Left renal cortex interstitium (tissue), 4 donors: ENCODE measurements at places on chromosomes 12 and 14. TPM values are rescaled to one million over a fixed set of nuclear protein-coding genes. Genes with fewer than 3 reads are reported as not detected.

Gene PPFIA2
- 7.2 TPM for polyA plus RNA-seq

DNA sequence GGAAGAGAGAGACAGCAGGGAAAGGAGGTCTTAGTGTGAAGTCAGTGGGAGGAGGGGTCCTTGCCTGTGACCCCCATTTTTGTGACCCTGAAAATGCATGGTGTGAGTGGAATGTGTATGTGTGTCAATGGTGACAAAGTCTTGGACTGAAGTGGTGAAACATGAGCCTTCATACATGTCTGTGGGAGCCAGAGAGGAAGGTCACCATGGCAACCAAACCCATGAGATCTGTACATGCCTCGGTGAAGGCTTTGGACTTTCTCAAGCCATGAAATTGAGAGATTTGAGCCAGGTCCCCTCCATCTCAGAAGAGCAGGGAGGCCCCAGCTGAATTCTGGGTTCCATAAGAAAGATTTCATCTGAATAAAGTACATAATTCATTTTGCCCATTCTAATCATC lies 108.7 kb downstream of the TTC8 start:
- DNase-seq, result no peak

- no peak for DNase-seq
These were observed 17.1 kb upstream of the AKAP6 start for GRCh38 chr14:32312010-32312331.

- DNase-seq, result no peak
These were observed 257.6 kb downstream of the C12orf75 start for GRCh38 chr12:105588106-105588505.

Gene TOMM20L
- polyA plus RNA-seq, result 1.5 TPM

Gene DNAI7
- polyA plus RNA-seq, result 7.7 TPM

GRCh38 chr12:69130064-69130463 lies 109.3 kb upstream of the CPSF6 start:
- DNase-seq, result no peak

GRCh38 chr12:18066666-18067065 lies 23.3 kb downstream of the RERGL start:
- DNase-seq, result no peak

- no peak for DNase-seq
These were observed 17.2 kb downstream of the TTC9 start for GRCh38 chr14:70658899-70659298.

Gene CLEC2D
- 31.0 TPM for polyA plus RNA-seq

DNA sequence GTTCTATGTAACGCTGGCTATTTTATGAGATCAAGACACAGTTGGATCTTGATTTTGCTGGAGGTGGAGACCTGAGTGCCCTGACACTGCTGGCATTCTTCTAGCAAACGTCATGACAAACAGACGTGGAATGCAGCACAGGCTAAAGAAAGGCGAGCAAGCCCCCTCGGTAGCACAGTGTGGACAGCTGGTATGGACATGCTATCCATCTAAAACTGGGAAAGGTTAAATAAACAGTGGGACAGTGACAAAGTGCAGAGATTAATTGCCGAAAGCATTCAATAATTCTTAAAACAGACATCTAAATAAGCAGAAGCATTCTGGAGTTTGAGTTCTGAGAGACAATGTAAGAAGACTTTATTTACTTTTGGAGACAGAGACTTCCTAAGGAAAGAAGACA lies 237.2 kb downstream of the FBXL14 start:
- no peak for DNase-seq

Gene FLVCR2
- 5.5 TPM for polyA plus RNA-seq

Gene LUM
- 49.1 TPM for polyA plus RNA-seq

GRCh38 chr14:106586098-106586704 lies 1059.8 kb downstream of the TMEM121 start:
- DNase-seq, result no peak

- DNase-seq, result no peak
These were observed 25.9 kb downstream of the SSH1 start for GRCh38 chr12:108831309-108831991.

GRCh38 chr12:84413656-84414055 lies 498.9 kb downstream of the SLC6A15 start:
- DNase-seq, result no peak

- no peak for DNase-seq
These were observed 25.4 kb downstream of the CCDC62 start for GRCh38 chr12:122799641-122800243.

Gene DTX1
- polyA plus RNA-seq, result 16.4 TPM

DNA sequence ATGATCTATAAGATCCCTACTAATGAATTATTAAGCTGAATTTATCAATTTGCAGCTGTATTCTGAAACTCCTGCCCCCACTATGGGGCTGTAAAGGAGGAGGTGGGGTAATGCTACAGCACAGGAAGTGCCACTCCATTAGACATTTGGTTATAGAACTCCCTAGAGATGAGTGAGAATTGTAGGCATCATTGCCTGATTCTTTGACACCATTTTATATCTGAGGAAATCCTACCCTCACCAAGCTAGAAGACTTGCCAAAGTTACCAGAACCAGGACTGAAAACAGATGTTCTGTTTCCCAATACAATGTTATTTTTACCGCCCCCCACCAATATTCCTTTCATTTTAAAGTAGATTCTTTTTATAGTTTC lies 182.4 kb downstream of the EGLN3 start:
- no peak for DNase-seq

GRCh38 chr14:70759398-70759797 lies 49.9 kb downstream of the MAP3K9 start:
- DNase-seq, result no peak

DNA sequence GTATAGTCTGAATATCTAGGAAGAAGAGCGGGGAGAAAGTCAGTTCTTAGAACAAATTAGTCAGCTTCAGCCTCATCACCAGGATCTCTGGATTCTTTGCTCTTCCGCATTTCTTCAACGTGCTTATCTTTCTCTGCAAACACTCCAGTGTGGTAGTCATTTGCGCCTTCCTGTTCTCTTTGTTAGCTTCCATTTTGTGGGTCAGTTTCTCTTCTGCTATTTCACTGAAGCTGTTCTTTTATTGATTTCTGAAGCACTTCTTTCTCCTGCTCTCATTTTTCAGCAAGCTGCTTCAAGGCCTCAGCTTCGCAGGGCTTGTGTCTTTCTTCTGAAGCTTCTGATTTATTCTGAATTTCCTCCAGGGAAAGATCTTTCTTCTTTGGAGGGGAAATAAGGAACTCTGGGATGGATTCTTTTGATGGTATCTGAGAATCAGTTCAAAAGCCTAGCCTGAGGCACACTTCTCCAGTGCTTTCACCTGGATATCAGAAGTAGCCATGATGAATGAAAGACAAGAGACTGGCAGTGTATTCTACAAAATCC lies 13.5 kb downstream of the AMN1 start:
- DNase-seq, result no peak

GRCh38 chr12:103865151-103865730 lies 24.2 kb upstream of the NT5DC3 start:
- no peak for DNase-seq

DNA sequence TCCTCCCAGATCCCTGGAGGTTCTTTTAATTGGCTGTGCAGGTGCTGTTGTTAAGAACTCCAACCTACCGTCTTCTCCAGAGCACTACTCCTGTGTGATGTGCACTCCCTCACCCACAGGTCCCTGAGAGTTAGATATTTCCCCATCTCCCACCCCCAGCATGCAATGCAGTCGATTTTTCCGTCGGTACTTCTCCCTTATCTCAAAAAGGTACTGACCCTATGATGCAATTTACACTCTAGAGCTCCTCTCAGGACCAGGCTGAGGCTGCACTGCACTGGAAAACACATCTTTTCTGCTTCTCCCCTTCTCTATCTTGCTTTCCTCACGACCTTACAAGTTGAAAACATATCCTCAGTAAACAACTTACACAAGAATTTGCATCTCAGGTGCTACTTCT lies 312.4 kb upstream of the TBX3 start:
- DNase-seq, result no peak

Gene TAS2R46
- polyA plus RNA-seq, result 0.14 TPM

DNA sequence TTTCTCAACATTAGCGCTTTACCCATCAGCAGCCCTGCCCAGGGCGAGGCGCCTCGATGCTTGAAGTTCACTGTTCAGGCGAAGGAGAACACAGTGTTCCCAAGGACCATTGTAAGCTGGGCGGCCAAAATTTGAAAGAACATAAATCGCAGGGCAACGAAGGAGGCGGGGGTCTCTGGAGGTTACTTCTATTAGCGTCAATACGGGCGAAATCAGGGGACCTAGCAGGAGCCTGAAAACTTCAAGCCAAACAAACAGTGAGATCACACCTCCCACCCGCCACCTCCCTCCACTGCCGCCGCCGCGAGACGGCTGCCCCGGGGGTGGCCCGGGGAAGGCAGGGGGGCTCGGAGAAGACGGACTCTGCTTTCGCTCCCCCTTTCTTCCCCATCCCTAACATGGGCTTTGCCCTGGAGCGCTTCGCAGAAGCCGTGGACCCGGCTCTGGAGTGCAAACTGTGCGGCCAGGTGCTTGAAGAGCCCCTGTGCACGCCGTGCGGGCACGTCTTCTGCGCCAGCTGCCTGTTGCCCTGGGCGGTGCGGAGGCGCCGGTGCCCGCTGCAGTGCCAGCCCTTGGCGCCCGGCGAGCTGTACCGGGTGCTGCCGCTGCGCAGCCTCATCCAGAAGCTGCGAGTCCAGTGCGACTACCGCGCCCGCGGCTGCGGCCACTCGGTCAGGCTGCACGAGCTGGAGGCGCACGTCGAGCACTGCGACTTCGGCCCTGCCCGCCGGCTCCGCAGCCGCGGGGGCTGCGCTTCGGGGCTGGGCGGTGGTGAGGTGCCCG lies at the start of gene PDZRN4:
Gene PDZRN4, plus strand, starts transcription at position 263 of the 783 bp plus-strand sequence.
- no peak for DNase-seq

DNA sequence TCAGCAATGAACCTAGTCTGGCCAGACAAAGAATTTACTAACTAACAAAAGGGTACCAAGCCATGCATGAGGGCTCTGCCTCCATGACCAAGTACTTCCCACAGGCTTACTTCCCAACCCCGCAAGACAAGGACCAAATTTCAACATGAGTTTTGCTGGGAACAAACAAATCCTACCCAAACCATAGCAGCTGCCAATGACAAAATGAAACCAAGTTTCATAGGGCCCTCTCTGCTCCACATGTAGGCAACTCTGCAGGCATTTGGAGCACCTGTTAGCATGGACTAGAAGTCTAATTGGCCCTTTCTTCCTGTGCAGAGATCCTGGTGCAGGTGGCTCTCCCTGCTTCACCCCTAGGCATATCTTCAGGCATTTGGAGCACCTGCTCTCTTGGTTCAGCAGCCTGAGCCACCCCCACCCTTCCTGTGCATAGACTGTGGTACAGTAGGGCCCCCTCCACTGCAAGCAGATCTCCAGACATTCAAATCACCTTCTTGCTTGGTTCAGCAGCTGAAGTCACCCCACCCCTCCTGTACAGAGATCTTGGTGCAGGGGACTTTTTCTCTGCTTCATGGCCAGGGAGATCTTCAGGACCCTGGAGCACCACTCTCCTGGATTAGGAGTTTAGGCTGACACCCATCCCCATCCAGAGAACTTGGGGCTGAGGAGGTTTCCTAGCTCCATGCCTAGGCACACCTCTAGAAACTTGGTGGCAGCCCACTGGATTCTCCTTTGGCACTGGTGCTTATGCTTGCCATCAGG lies 308.7 kb downstream of the RPAP3 start:
- no peak for DNase-seq

Gene LPCAT3
- polyA plus RNA-seq, result 63.7 TPM

Gene NEUROD4
- polyA plus RNA-seq, result not detected

DNA sequence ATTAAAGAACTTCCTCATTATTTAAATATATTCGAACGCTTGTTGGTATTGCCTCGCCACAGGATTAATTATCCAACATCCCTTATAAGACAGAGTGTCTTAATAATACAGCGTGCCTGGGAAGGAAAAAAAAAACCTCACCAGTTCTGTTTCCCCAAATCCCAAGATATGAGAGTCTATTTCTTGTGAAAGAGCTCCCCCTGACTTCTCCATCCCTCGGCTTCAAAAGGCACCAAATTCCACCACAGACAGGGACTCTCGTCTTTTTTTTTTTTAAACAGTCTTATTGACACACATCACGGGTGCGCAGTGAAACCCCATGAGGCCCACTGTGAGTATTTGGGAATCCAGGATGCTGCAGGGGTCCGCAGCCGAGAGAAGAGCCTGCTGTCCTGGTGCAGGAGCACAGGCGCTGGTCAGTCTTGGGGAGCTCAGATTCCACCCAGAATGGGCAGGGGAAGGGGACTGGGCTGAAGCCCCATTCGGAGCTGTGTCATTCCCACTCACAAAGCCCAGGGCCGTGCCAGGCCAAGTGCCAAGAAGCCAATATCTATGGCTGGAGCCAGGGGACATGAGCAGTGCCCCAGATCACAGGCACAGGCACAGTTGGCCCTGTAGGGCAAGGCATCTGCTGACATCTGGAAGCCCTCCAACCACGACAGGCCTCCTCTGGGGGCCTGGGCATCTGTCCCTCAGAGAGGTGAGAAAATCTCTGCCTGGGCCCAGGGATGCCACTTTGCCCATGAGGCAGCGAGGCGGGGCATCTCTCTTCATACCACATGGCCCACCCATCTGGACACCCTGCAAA lies 71.9 kb downstream of the BCL11B start:
- no peak for DNase-seq

Gene NFE2
- polyA plus RNA-seq, result 2.3 TPM

Gene PRORP
- polyA plus RNA-seq, result 26.1 TPM

DNA sequence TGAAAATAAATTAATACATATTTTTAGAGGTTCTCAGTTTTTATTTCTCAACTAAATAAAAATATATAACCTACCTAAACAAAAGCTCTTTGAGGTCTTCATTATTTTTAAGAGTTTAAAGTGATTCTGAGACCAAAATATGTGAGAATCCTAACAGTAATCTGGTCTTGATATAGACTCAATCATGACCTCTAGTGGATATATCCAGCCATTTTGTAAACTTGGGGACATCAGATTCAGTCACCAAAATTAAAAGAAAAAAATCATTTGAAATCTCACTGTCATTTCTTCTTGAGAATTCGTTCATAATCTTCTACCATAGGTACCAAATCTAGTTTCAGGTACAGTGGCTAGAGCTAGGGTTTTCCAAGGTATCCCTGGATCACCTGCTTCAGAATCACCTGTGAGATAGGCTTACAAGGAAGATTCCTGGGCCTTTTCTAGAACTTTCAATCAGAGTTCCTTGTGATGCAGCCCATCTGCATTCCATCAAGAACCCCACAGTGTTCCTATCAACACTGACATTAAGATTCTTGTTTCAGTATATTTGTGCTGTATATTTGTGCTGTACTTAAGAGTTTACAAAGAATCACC lies 214.9 kb downstream of the ADAMTS20 start:
- no peak for DNase-seq

GRCh38 chr12:90124914-90125313 lies 416.3 kb upstream of the ATP2B1 start:
- no peak for DNase-seq

Gene C12orf56
- polyA plus RNA-seq, result 1.2 TPM

GRCh38 chr14:32627545-32628298 lies 298.6 kb downstream of the AKAP6 start:
- DNase-seq, result no peak

Gene SLCO1B3
- not detected for polyA plus RNA-seq

- no peak for DNase-seq
These were observed 75.9 kb downstream of the BBS10 start for GRCh38 chr12:76272287-76272686.

GRCh38 chr12:48185181-48185919 lies 1.9 kb downstream of the CCDC184 start:
- no peak for DNase-seq

Gene MIP
- polyA plus RNA-seq, result 0.21 TPM

Gene PLEK2
- 1.1 TPM for polyA plus RNA-seq

Gene P3H3
- polyA plus RNA-seq, result 37.5 TPM

- no peak for DNase-seq
These were observed 2.1 kb upstream of the ARHGDIB start for GRCh38 chr12:14963520-14963919.
